ENCODE measurements at places on chromosomes 6 and 20.

- DNase-seq, result no peak
Measured at GRCh38 chr6:35216851-35217811, 3.4 kb downstream of the SCUBE3 start.

DNA sequence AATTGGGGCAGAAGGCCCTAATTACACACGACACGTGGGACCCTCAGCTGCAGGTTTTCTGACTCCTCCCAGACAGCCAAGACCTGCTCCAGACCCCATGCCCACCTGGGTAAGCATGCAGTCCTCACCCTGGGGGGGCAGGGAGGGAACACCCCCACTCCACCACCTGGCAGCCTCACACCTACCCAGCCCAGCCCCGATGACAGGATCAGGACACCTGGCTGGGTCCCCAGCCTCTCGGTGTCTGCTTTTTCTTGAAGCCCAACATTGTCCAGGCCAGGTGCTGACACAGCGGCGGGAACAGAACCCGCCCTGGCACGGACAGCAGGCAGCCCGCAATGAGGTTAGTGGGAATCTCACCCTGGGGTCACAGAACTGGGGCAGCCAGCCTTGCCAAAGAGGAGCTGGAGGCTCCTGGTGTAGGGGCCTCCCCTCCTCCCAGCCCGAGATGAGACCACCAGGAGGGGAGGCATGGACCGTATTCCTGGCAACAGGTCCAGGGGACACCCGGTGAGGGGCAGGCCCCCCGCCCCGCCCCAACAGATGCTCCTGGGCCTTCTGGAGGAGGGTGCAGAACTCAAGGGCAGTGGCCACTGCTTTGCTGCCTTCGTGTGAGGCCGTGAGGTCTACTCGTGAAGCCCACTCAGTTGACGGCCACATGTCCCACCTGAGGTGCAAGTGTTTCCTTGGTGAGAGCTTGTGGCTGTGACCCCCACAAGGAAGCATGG lies 103.8 kb downstream of the DLL1 start:
- no peak for DNase-seq

DNA sequence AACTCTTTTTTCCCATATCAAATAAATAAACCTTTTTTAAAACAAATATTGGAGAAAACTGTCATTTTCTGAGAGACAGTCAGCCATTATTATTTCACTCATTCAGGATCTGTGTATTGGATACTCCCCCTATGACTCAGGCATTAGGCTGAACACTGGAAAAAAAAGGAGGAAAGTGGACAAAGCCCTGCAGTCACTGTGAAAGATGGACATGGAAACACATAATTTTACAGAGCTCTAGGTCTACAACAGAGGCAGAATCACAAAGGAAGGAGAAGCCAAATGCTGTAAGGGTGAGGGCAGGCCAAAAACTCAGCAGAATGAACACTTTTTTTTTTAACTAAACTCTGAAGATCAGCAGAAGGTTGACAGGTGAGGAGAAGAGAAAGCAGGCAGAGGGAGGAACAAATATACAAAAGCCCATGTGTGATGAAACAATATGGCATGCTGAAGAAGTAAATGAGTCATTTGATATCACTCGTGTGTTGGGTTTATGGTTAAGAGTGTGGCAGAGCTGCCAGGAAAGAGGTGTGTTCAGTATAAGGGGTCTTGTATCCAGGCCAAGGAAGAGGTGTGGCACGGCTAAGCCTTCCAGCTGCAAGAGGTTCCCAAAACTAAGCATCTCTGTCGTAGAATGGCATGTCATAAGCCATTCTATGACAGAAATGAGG lies 39.1 kb downstream of the EPB41L2 start:
- DNase-seq, result no peak

DNA sequence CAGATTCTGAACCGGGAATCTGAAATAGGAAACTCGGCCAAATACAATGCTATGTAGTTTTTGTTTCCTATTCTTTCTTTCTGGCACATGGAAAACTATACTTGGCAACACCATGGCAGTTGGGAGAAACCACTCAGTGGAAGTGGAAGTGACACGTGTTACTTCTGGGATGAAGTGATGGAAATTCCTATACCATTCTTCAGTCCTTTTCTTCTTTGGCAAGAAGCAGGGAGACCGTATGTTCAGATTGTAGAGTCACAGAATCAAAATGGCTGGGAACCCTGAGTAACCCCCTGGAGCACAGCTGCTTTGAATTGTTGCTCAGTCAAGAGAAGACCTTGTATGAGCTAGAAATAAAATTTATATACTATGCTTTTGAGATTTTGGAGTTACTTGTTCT lies 18.8 kb upstream of the TINAG start:
- DNase-seq, result no peak

DNA sequence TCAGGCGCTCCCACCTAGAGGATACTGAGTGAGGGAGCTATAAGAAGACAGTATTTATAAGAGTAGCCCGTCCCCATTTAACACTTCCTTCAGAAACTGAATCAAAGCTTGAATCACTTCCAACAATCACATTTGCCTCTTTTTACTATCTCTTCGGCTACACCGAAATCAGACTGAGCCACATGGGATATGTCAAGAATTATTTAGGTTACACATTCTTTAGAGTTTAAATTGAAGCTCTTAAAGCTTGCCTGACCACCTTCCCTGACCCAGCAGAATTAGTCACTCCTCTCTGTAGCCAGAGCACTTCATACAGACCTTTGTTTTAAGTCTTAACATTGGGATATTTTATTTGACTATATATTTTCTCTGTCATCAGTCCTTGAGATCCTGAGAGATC lies 163.7 kb downstream of the MAFB start:
- DNase-seq, result no peak

GRCh38 chr6:100138346-100139022 lies 144.5 kb upstream of the MCHR2 start:
- DNase-seq, result no peak
